ENCODE measurements at places on chromosomes 16 and 17.
A peak's percentile ranks its signal among the peaks of the same experiment; 100 is the strongest.

DNA sequence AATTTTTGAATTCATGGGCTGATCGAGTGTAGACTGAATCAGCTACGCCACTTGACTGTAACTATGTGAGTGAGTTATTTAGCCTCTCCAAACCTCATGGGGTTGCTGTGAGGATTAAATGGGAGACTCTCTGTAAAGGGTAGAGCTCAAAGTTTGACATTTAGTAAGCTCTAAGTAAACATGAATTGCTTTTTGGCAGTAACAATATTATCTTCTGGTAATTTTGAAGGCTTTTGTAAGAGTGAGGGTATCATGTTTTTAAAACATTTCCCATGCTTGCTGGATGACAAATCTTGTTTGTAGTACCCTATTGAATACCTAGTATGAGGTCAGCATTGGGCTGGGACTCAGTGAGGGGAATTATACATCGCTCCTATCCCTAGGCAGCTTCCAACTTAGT is 35.3 kb downstream of the MRTFB start:
- no peak for DNase-seq

DNA sequence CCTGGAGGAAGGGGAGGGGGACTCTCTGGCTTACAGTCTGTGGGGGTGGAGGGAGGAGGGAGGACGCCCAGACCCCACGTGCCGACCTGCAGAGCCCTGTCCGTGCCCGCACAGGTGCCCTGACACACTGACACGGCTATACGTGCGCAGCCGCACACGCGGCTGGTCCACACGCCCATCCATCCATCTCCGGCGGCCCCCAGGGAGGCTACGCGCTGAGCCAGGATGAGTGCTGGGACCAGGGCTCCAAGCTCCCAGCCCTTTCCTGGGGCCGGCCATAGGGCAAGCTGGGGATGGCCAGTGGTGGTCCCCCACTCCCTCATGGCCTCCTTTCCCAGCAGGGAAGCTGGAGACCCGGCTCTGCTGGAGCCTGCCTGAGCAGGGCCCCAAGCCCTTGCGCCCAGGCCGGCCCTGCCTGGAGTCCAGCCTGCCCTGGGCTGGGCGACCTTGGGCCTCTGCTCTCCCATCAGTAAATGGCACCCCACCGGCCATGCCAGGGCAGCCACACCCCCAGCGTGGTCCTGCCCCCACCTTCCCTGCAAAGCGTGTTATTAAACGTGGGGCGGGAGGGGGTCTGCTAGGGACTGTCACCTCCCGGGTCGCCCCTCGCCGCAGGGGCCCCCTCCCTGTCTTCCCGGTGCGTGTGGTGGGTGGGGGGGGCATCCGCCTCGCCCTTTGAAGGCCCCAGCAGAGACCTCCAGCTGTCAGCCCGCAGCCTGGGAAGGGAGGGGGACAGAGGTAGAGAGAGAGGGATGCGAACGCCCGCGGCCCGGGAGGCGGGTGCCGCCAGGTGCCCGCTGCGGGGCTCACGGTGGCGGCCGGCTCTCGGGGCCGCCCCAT is 863 bp downstream of the CASKIN1 start:
- no peak for DNase-seq

- DNase-seq: no peak
Measured at GRCh38 chr16:8047736-8048135, 542.6 kb downstream of the TMEM114 start.

GRCh38 chr17:28112181-28112580 is 69.7 kb downstream of the NLK start:
- DNase-seq: no peak

DNA sequence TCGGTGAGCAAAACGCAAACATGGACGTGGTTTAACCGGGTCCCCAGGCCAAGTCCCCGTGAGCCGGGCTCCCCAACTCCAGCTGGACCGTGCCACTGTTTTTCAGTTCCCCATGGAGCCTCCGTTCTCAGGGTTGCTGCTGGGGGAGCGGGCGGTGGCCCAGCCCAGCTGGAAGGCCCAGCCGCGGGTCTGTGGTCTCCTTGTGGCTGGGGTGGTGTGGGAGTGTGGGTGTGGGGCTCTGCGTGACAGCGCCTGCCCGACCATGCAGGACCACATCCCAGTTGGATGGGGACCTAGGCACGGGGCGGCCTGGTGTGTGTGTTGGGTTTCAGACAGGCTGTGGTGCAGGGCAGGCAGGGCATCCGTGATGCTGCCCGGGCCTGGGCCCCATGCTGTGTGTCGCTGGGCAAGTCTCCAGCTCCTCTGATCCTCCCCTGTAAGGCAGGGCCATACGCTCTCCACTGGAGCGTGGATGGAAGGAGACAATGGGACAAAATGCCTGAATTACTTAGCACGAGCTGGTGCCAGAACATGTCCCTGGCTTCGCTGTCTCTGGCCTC is 40.3 kb downstream of the COX4I1 start:
- DNase-seq: no peak

DNA sequence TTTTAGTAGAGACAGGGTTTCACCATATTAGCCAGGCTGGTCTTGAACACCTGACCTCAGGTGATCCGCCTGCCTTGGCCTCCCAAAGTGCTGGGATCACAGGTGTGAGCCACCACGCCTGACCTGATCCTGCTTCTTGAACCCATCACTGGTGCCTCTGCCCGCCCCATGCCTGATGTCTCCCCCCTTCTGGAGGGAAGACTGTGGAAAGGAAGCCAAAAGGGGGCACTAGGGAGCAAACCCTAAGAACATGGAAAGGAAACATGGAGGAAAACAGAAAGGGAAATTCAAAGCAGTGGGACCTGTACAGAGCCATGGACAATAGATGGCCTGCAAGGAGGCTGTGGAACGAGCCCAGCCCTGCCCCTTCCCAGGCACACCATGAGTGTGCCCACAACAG is 31.1 kb upstream of the FASN start:
- DNase-seq: no peak

DNA sequence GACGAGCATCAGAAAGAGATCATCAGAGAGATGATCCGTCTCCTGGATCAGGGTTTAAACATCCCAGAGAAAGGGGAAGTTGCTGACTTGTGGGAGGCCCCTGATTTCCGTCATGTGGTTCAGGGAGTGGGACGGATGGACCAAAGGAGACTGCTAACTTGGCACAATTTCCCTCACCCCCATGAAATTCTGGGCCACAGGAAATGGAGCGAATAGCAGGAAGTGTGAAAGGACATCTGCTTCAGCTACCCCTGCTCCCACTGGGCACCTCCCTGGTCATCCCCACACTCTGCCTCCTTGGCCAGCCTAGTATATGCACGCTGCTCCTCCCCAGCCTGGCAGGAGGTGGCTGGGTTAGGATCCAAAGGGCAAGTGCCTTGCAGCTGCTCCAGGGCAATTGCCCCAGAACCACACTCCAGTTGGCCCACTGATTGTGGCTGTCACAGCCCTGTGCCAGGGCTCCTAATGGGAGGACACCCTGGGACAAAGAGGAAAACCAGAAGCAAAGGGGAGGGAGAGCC is 1.3 kb downstream of the ARRB2 start:
- peak; percentile 83 for DNase-seq

Measured in Kasumi-1 (cell line).